ENCODE measurements at places on chromosomes 13 and 19. TPM values are rescaled to one million over a fixed set of nuclear protein-coding genes. Genes with fewer than 3 reads are reported as not detected.

DNA sequence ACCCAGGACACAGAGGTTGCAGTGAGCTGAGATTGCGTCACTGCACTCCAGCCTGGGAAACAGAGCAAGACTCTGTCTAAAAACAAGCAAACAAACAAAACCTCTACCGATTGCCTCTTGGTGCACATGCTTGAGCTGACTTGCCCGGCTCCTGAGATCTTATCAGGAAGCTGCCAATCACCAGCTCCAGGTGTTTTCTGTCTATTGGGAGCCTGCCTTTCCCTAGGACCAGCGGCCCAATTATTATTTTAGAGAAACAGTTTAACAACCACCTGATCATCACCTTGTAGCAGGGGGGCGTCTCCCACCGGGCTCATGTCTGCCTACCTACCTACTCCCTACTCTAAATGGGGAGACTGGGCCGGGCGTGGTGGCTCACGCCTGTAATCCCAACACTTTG is 10.8 kb downstream of the CLEC4M start:
- DNase-seq = no peak

TPTE2 gene
- not detected for total RNA-seq

GRCh38 chr19:6654347-6655310 is 15.3 kb downstream of the TNFSF14 start:
- no peak for DNase-seq

DNA sequence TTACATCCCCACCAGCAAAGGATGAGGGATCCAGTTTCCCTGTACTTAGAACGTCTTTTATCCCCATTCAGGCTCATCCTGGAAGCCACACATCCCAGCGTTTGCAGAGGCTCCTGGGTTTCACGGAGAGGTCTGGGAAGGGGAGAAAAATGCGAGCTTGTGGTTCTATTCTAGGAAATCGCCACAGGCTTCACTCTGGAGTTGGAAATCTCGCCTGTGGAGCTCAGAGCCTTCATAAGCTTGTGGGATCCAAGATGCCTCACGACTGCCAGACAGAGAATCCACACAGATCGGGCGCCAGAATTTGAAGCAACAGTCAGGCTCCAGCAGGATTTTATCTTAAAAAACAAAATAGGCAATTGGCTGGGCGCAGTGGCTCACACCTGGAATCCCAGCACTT is 157.9 kb downstream of the PTPRS start:
- no peak for DNase-seq

GFY gene
- total RNA-seq = not detected

DNA sequence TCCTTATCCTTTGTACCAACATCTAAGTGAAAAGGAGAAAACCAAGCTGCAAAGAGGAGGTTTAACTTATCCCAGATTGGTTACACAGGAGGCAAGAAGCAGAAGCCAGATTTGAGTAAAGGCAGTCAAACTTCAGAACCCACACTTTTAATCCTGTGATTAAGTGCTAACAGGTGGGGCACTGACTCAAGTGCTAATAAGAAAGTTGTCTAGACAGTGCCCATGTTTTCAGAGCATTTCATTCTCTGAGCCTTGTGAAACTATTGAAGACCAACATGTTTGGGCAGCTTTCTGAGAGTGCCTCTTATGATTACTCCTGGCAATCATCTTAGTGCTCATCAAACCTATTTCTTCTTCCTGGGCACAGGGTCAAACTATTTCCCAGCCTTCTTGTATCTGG is 380.8 kb downstream of the KCNRG start:
- DNase-seq = no peak

GRCh38 chr19:34487651-34488051 is 6.1 kb downstream of the WTIP start:
- DNase-seq = no peak

CEACAM3 gene
- total RNA-seq = not detected

DNA sequence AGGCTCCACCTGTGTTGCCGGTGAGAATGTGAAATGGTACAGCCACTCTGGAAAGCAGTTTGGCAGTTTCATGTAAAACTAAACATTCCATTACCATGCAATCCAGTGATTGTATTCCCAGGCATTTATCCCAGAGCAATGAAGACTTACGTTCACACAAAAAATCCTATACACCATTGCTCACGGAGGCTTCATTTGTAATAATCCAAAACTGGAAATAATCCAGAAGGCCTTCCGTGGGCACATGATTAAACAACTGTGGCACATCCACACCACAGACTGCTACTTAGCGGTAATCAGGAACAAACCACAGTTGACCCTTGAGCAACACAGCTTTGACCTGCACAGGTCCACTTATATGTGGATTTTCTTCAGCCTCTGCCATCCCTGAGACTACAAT is 339.7 kb downstream of the MTUS2 start:
- no peak for DNase-seq

GRCh38 chr13:23716401-23716800 is 146.2 kb downstream of the TNFRSF19 start:
- DNase-seq = no peak

GARIN5A gene
- 0.50 TPM for total RNA-seq

GRCh38 chr13:110759710-110760109 is 46.2 kb downstream of the ING1 start:
- no peak for DNase-seq

DNA sequence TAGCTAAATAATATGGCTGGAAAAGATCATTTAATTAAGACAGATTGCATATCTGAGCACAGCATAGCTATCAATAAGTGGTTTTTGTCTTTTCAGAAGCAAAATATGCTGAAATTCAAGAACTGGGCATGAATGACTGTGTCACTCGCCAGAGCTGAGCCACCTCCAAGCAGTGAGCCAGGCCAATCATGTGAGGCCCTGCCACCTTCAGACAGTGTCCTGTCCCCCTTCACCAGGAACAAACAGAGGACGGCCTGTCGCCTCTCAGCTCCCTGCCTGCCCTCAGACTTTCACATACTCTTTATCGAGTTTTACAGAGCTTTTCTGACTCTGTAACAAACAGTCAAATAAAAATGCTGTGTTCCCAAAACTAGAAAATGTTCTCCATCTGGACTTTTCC is 171.0 kb upstream of the TSC22D1 start:
- DNase-seq = no peak

GRK1 gene
- not detected for total RNA-seq

- DNase-seq = no peak
Observed at GRCh38 chr13:76829572-76830327, 56.5 kb downstream of the KCTD12 start.

DNA sequence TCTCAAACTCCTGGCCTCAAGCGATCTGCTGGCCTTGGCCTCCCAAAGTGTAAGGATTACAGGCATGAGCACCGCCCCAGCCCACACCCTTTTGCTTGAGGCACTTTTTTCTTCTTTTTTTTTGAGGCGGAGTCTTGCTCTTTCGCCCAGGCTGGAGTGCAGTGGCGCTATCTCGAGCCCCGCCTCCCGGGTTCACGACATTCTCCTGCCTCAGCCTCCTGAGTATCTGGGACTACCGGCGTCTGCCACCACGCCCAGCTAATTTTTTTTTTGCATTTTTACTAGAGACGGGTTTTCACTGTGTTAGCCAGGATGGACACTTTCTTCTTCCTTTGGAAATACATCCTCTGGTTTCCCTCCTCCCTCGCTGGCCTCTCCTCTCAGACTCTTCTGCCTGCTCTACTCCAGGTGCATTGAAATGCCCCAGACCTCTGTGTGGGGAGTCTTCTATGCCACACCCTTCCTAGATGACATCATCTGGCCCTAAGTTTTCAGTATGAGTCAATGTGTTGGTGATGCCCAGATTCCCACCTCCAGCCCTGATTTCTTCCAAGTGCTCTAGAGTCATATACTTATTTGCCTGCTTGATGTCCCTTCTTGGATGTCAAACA is 20.7 kb upstream of the TPT1 start:
- DNase-seq = no peak

PRR12 gene
- total RNA-seq = 42.2 TPM

RASAL3 gene
- total RNA-seq = 91.8 TPM

DNA sequence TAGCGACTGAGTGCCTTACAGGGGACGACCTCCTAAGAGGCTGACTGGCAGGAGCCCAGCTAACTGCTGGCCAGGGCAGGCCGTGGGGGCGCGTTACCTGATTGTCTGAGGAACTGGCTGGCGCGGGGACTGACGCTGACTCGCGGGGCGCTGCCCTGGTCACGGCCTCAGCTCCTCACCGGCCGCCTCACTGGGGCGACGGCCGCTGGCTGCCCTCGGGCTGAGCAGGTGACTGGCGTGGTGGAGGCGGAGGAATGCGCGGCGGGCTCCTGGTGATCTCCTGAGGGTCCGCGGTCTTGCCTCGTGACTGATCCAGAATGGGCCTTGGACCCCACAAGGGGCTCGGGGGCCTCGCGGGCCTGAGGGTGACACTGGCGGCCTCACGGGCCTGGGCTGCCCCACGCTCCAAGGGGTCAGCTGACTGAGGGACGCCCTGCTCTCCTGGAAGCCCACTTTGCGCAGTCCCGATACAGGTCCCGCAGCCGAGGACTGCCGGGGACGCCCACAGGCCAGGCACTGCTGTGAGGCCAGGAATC is 39.3 kb downstream of the SIGLEC7 start:
- no peak for DNase-seq

ZNF577 gene
- total RNA-seq = 10.3 TPM

DNA sequence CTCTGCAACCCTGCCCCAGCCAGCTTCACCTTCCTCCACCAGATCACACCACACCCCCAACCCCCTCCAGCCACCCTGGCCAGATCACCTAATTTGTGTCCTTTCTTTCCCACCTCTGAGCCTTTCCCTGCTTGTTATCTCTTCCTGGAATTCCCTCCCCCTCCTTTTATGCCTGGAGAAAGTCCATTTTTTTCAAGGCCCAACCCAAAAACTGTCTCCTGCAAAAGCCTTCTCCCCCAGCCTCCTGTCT is 5.3 kb upstream of the TLE2 start:
- DNase-seq = no peak

CFD gene
- 2.9 TPM for total RNA-seq

DDA1 gene
- 43.4 TPM for total RNA-seq

DNA sequence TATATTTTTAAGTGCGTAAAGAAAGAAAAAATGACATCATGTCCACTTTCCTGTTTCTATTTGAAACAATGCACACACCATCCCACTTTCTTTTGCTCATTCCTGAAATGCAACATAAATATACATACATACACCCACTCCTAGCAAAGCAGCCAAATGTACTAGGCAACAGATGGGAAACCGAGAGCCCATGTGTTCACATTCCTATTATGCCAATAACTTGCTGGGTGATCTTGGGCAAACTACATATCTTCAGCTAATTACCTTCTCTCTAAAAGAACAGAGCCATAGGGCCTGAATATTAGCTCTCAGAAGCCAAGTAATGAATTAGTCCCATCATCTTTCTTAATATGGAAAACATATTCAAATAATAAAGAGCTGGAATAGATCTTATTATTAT is 610.6 kb upstream of the ATXN8OS start:
- no peak for DNase-seq

URAD gene
- total RNA-seq = not detected

DNA sequence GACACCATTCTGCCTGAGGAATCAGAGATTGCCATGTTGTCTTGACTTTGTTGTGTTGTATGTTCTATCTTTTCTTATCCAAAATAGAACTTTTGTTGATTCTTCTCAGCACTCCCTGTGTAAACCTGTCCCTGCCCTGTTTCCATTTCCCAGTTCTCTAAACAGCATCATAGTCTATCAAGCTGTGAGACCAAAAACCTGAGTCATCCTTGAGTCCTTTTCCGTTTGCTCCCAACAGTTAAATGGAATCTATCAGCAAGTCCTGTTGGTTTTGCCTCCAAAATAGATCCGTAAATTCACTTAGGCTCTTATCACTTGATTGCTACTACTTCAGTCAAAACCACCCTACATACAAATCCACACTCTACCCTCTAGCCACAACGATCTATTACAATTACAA is 667.1 kb downstream of the PCDH9 start:
- DNase-seq = no peak

DNA sequence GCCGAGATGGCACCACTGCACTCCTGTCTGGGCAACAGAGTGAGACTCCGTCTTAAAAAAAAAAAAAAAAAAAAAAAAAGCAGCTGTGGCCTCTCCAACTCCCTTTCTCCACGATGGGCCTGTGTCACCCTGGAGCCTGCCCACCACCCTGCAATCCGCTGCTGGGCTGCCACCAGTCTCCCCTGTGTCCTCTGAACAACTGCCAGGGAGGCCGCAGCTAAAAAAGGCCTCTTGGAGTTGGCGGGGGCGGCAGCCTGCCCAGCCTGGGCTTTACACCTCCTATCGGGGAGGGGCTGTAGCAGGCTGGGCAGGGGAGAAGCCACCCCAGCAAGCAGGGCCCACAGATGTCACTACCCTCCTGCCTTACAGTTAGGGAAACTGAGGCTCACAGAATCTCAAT is 3.5 kb downstream of the CDC37 start:
- no peak for DNase-seq

DNA sequence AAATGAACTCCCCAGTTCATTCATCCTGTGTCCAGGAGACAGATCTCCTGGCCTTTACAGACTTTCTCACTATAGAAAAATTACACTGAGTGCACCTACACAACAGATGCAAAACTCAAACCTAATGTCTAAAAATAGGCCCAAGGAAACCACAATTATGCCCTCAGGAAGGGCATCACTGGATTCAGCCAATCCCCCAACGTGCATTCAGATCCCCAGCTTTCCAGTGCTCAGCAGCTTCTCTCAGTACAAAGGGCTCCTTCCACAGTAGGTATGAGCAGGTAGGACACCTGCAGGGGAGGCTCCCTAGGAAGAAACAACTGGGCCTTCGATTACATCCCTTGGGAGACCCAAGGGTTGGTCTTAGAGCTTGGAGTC is 2.1 kb downstream of the ZNF709 start:
- DNase-seq = no peak

DNA sequence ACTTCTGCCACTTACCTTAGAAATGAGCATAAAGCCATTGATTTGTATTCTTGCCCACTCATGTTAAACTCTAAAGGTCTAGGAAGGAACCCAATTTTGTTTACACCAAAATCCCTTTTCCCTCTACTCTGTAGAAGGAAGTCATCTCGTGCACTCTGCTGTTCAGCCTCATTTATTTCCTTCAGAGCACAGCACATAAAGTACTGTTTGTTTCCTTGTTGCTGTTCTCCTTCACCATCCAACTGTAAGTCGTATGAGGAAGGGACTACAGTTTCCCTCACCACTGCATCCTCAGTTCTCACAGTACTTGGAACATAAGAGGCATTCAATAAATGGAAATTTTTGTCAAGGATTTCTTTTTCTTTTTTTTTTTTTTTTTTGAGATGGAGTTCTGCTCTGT is 24.6 kb downstream of the CDADC1 start:
- DNase-seq = no peak

ZNF558 gene
- 22.2 TPM for total RNA-seq

ACER1 gene
- total RNA-seq = 3.1 TPM

GRCh38 chr19:16185768-16186123 is 536 bp downstream of the FAM32A start:
- DNase-seq = peak; percentile 28

DNA sequence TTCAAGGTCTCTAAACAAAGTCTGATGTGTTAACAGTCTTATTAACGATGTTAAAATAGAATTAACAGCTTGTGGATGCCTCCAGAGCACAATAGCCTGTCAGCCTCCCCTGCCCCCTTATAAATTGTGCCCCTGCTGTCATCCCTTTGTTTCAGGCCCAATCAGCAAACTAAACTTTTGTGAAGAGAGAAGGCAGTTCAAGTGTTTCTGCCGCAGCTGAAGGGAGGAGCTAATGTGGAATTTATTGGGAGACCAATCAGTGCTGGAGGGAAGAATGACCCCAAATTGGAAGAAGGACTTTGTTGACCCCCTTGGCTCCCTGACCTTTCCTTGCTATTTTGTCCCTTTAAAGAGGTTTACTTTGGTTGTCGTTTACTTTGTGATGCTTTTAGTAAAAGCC is 160.5 kb downstream of the TM9SF2 start:
- no peak for DNase-seq
